Ascending aorta (tissue), 2 donors: ENCODE measurements at places on chromosomes 11 and 22. TPM values are rescaled to one million over a fixed set of nuclear protein-coding genes. Genes with fewer than 3 reads are reported as not detected.

Gene SLC5A1
- not detected for total RNA-seq

Gene SEPTIN3
- not detected for total RNA-seq

- H3K4me3 ChIP-seq: no peak overlapping the region
- DNase-seq: no peak
- peaks cover 11% of the 10 kb centered on the region for H3K4me1 ChIP-seq
- no peaks in the 10 kb centered on the region for H3K27me3 ChIP-seq
- no peak overlapping the region for H3K27ac ChIP-seq
Measured at GRCh38 chr22:20324139-20324516, 4.3 kb upstream of the DGCR6L start.

DNA sequence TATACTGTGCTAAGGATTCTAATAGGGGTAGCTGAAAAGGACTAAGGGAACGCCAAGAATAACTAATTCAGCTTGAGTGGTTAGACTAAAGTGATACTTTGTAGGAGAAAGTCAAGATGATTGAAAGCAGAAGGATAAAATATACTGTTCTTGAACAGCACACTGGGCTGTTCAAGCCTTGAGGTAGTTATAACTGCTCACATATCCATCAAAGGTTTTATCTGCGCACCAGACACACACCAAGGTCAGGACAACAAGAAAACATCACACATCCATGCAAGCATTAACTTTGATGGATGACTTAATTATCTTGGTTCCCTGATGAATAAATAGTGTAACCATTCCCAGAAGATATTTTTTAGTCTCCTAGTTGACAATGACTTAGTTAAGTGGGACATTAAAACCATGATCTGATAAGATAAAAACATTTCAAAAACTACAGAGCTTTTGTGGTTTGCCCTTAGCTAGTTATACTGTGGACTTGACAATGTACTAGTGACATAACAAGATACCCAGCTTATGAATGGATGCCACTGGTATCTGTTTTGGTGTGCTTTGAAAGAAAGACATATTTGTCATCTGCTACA, 728.9 kb downstream of the JRKL start:
- DNase-seq: no peak
- no peak overlapping the region for H3K4me3 ChIP-seq
- H3K36me3 ChIP-seq: no peaks in the 10 kb centered on the region

DNA sequence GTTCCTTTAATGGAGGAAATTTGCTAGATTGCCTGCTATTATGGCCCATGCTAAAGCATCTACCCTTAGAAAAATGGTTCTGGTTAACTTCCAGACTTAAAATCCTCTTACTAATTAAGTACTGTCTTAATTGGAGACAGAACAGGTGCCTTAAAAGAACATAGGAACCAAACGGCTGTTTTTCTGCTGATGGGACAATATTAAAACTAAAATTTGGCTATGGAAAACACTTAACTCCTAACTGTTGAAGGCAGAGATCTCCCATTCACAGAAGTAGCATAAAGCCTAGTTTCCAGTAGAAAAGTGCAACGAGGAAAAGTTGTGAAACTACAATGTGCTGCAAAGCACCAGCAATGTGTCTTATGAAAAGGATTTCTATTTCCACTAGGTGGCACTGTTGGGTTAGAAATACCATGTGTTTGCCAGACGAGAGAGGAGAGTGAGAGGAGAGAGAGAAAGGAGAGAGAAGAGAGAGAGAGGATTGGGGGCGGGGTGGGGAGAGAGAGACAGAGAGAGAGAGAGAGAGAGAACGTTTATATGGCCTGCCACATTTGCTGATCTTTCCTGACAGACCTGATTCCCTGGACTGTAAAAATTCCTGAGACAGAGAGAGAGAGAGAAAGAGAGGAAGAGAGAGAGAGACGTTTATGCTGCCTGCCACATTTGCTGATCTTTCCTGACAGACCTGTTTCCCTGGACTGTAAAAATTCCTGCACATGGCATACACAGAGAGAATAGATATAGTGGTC, 51.5 kb downstream of the FAM181B start:
- H3K27ac ChIP-seq: no peak overlapping the region
- H3K4me1 ChIP-seq: no peaks in the 10 kb centered on the region
- H3K4me3 ChIP-seq: no peak overlapping the region
- DNase-seq: no peak
- no peaks in the 10 kb centered on the region for H3K27me3 ChIP-seq
